Activated CD4-positive, alpha-beta T cell treated with anti-CD3 and anti-CD28 coated beads, Interleukin-2, amount 10 ng/mL, durations not matched to agents 24 days and 14 days (primary cell): ENCODE measurements at places on chromosomes 7 and 10. TPM values are rescaled to one million over a fixed set of nuclear protein-coding genes. Genes with fewer than 3 reads are reported as not detected.

GHRHR gene
- not detected in 2 replicates for total RNA-seq

- H3K27me3 ChIP-seq, result peaks cover 1% of the 10 kb centered on the region
- no peak overlapping the region for H3K4me3 ChIP-seq
- H3K4me1 ChIP-seq, result no peaks in the 10 kb centered on the region
- no peaks in the 10 kb centered on the region for H3K36me3 ChIP-seq
- no peak for DNase-seq
- no peak overlapping the region for H3K27ac ChIP-seq
Measured at GRCh38 chr10:34681933-34682332, 133.2 kb downstream of the PARD3 start.

DNA sequence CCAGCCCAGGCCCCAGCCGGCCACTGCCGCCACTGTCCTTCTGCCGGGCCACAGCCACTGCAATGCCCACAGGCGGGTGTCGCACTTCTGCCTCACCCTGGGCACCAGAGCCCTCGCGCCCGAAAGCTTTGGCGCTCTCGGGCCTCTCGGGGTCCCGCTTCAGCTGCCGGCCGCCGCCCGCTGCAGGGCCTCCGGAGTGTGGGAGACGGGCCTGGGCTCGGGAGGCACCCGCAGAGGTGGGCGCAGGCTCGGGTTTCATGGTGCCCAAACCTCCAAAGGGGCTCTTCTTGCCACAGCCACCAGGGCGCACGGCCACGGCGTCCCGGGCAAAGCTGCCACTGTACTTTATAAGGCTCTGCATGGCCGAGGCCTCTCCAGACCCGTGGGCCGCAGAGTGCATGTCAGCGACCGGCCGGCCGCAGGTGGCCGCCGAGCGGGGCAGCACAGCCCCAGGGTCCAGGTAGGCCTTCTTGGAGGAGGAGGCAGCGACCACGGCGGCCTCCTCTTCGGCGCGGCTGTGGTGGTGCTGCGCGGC is 35.9 kb downstream of the TNRC18 start:
- DNase-seq, result no peak
- no peak overlapping the region for H3K27ac ChIP-seq
- peaks cover 32% of the 10 kb centered on the region for H3K36me3 ChIP-seq
- no peak overlapping the region for H3K4me3 ChIP-seq
- peaks cover 9% of the 10 kb centered on the region for H3K4me1 ChIP-seq
- no peaks in the 10 kb centered on the region for H3K27me3 ChIP-seq

PDZD7 gene
- total RNA-seq, result 0.38 and 0.93 TPM in 2 replicates

DNA sequence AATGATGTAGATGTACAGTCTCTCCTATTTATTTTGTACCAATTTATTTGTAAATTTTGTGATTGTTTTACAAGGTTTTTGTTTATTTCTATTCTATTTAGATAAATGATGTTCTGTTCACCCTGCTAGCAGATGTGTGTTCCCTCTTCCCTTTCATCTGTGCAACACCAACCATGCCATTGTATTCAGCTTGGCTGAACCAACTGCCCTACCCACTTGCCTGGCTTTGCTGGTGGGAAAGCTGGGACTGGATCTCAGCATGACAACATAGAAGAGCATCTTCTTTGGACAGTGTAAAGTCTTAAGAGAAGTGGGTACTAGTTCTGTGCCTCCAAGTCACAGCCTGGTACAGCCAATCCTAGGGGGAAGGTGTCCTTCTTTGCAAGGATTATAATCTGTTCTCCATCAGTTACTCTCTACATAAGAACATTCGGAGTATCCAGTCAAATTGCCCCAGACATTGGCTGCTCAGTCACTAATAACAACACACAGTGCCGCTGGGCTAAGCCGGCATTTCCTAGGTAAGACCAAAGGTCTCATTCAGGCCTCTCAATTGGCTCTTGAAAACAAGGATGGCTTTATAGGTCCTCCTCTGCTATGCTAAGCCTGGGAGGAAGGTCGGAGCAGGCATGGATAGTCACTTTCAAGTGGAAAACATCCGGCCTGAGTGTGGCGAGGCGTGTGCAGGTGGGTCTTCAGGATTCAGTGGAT is 109.7 kb downstream of the NT5C2 start:
- H3K4me1 ChIP-seq, result no peaks in the 10 kb centered on the region
- H3K27ac ChIP-seq, result no peak overlapping the region
- no peak for DNase-seq
- no peak overlapping the region for H3K4me3 ChIP-seq

DNA sequence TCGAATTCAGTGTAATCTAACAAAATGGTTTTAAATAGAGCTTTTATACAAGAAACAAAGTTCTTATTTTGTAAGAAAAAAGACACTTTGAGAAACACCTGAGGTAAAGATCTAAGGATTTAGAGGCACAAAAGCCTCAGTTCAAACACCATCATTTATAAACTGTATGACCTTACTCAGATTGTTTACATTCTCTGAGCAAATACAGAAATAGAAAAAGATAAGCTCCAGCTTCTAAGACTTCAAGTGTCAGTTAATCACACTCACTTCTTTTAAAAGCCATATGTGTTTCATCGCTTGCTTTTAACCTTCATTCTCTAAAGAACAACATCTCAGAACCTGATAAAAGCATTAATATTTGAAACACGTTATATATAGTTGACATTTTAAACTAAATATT is 27.9 kb downstream of the CADPS2 start:
- H3K36me3 ChIP-seq, result no peaks in the 10 kb centered on the region
- no peak overlapping the region for H3K4me3 ChIP-seq
- DNase-seq, result no peak
- no peaks in the 10 kb centered on the region for H3K4me1 ChIP-seq
- H3K27me3 ChIP-seq, result no peaks in the 10 kb centered on the region
